ENCODE measurements at places on chromosomes 5 and 9.

DNA sequence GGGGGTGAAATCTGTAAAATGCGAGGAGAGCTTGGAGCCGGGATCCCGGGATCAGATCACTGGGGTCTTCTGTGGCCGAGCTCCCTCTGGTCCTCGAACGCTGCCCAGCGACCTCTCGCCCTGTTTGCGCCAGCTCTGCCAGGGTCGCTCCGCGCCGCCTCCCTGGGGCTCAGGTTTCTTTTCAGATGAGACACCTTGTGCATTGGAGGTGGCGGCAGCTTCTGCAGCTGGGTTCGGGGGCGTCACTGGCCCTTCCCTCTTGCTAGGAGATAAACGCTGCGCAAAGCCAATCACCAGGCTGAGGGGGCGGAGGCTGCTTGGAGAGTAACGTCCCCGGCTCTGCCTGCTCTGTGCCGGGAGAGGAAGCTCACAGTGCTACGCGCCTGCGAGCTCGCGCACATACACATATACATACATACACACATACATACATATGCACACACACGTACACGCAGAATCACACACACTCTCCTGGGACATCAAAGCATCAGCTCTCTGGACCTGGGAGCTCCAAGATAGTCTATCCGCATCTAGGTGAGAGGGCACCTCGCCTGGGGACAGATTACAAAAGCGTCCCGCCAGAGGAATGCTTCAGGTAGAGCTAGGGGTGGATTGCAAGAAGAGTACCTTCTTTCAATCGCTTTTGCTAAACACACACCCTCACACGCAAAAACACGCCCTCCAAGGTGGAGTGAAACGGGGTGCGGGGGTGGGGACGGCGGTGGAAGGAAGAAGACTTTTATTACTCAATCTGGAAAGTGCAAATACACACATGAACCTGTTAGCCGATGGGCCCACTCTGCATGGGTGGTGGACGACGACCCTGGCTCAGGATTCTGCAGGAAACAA, at the start of gene ST8SIA4:
Gene ST8SIA4 (minus strand): TSS at position 244 of the 849 bp plus-strand sequence. CDS start 327 bp downstream, outside the sequence.
- peak; percentile 91 for DNase-seq

DNA sequence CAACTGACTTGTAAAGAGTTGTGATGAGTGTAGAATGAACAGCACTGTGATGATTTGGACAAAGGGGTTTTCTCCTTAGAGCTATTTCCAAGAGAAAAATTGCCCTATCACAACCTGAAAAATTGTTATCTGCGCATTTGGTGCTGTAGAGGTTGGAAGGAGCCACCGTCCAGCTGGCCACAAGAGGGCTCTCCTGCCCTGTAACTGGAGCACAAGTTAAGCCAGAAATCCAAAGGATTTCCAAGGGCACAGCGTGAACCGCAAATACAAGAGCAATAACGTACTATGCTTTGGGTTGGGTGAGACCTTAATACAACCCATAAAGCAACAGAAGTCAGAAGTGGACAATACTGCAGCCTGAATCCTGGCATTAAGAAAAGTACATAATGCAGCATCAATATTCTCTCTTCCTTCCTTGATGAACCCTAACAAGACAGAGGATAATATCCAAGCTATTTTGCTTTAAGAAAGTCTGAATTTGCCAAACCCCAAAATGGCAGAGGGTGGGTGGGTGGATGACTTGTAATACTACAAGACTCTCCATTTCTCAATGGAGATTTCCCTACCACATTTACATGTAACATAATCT, 56.8 kb upstream of the SMIM32 start:
- DNase-seq, result no peak

DNA sequence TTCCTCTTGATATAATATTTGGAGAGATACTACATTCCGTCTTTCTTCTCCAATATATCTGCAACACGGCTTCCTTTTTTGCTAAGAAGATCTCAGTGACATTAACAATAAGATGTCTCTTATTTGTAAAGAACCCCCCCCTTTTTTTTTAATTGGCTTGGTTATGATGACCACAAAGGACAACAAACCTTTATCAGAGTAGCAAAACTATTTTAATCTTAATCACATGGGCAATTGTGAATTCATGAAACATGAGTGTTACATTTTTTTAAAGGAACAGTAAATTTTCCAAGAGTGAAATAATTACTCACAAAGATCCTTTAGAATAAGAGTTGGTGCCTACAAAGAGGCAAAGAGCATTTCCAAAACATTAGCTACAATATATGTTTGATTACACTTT, 554.1 kb downstream of the MAT2B start:
- DNase-seq, result no peak

DNA sequence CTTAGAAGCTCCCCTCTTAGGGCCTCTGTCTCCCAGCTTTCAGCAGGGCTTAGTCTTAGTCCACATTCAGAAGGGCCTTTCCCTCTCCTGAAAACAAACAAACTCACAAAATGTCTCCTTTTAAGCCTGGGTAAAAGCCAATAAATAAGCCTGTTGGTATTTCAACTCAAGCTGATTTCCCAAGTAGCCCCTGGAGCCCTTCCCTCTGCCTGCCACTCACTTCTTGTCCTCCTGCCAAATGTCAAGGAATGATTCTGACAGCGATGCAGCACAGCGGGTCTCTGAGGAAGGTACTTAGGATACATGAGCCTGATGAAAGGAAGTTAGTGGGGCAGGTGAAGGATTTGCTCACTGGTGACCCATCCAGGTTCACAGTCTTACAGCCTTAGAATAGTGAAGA, 210.5 kb downstream of the PJA2 start:
- no peak for DNase-seq

DNA sequence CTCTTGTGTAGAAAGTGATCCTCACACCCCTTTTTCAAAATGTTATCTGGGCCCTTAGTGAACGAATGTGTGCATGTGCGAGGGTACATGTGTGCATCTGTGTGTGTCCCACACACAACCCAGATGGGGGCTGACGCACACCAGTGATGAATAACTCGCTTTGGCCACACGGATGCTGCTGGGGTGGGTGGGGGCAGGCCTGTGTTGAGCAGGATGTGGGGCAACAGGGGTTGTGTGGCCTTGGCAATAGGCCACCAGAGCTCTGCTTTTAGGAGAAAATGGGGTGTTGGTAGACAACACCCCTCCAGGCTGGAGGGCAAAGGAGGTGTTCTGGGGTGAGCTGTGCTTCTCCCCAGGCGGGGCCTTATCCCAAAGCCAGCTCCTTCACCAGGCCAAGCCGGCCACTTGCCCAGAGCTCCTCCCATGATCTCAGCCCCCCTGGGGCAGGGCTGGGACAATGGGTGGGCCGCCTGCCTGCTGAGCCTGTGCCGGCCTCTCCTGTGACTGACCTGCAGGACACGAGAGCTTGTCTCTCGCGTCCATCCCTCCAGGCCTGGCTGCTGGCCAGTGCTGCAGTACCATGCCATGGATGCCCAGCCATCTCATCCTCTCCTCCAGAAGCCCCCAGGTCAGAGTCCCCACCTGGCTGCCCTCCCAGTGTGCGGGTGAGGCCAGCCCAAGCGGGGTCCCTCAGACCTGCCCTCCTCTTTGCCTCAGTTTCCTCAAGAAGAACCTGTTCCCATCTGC, 1.7 kb downstream of the DBN1 start:
- DNase-seq, result peak; percentile 59

DNA sequence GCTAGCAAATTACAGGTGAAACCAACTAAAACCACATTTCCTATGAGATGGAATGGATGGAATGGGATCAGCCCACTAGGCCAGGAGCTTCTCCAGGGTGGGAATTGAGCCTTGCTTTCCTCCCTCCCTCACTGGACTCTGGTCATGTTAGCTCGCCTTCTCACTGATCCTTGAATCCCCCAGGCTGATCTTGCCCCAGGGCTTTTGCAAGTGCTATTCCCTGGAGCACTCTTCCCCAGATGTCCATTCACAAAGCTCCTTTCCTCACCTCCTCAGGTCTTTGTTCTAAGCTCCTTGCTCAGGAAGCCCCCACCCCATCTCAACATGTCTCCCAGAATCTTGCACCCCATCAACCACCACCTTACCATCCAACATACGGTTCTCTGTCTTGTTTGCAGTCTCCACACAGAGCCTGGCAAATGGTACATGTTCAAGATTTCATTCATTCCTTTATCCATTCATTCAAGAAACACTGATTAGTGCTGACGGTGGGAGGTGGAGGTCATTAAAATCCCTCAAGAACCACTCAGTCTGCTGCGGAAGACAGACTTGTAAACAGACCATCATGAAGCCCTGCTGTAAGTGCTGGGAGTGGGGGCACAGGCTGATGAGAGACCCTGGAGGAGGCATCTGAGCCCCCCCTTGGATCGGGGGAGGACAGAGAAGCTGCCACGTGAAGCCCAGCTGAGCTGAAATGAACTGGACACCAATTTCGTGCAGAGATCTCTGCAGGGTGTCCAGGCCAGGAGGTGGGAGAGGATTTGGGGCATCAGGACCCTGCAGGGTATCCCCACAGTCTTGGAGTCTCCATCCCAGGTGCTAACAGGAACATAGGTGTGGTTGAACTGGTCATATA, 141.7 kb downstream of the BARX1 start:
- DNase-seq, result no peak

GRCh38 chr9:97906236-97906831, 16.0 kb downstream of the TRMO start:
- no peak for DNase-seq

DNA sequence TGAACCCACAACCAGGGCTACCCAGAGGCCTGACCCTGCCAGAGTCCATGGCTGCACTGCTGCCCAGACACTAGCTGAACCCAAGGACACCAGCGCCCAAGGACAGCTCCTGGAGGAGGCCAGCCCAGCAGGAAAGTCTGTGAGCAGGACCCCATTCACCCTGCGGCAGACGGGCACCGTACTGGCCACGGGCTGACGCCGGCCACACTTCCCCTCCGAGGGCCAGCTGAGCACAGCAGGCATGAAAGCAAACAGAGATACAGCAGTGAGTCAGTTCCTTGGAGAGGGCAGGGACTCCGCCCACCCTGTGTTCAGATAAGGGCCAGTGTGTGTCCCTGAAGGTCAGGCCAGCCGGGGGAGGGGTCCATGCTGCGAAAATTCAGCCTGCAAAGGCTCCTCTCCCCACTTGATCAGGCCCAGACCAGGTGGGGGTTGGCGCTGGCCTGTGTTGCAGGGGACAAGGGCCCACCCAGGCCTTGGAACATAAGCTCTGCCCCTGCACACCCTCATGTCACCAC, 3.2 kb downstream of the RNF208 start:
- DNase-seq, result no peak

DNA sequence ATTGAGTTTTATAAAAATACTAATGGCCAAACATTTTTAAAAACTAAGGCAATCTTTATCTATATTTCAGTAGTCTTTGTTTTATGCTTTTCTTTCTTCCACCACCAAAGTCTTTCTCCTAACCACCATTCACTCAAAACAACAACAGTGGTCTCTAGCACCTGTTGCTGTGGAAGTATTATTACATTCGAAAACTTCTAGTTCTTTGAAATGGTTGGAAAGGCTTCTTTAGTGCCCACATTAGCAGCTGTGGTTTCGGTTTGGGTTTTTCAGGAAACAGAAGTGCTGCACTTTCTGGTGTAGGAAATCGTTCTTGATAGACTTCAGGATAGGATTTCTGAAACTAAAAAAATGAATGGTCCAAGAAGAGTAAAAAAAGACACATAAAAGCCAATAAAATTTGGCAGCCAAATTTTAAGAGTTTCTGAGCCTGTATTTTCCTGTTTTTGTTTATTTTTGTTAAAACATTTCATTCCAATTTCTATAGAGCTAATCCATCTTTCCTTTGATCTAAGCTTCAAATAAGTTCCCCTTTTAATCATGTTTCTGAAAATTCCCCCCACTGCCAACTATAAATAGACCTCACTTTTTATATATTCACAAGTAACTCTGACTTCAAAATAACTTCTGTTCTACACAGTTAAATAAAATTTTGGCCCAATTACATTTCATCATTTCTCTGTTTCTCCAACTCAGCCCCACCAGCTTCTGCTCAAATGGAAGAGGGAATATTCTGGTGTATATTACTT, 102.2 kb downstream of the DEPDC1B start:
- DNase-seq, result peak; percentile 19

DNA sequence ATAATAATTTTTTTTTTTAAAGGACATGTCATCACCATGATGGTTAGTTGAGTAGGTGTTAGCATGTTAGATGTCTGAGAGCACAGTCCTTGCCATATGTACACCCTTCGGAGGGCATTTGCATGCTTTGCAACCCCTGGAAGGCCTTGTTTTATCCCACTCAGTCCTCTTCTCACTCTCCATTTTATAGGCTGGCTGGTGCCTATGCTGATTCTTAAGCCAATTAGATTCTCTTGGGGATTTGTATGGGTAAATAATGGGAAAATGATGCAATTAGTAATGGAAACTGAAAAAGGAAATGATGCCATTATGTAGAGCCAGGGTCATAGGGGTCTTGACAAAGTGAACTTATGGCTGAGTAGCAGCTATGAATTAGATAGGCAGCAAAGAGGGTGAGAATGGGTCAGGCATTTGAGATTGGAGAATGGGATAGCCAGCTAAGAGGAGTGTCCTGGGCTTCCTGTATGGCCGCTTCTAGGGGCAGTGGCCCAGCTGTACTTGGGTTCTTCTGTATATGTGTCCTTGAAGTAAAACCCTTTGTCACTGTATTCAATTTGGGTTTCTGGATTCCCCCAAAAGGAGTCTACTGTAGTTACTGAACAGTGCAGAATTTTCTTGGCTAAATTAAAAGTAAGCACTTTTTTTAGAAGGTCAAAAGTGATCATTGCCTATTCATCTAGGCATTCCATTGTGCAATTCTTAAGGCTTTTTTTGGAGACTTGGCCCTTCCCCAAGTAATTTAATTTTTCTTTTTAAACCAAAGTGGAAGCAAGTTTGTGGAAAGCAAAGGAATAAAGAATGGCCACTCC, 31.6 kb downstream of the LRRTM2 start:
- DNase-seq, result no peak

DNA sequence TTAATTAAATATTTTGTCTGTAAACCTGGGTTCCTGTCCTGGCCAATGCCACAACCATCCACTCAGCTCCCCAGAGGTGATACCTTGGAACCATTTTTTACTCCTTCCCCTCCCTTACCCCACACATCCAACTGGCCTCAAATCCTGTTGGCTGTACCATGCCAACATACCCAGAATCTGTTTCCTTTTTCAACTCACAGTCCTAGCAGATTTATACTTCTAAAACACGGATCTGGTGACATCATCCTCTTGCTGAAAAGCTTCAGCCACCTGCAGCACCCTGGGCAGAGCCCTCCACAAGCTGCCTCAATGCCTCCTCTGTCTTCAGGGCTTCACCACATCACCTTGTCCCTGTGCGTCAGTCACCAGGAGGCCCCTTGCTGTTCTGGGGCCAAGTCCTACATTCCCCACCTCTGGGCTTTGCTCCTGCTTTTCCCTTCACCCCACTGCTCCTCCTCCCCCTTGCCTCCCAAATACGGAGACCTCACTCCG, 14.9 kb downstream of the SEMA6A start:
- DNase-seq, result no peak

DNA sequence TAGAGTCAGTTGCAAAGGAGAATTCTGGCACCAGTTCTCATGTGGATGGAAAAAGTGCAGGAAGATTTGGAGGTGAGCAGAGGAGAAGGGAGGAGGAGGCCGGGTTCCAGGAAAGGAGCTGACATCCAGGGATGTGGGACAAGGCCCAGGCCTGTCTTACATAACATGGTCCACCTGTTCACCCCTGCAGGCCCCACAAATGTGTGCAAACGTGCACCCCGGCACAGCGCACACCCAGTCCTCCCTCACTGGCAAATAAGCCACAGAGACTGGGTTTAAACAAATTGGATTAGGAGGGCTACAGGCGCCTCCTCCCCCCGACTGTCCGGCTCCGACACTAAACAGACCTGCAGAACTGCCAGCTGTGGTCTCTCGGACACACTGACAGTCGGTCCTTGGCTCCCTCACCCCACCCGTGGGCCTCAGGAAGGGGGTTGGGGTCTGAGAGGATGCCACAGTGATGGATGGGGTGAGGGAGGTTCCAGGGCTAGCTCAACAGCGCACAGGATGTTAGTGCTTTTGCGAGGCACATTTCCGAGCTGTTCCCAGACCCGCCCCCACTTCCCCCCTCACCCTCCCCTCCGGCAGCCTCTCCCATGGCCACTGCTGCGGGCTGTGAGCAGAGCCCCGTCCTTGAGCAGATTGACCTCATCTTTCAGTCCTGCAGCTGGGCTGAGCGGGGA, 43.4 kb upstream of the IL17B start:
- DNase-seq, result no peak
